GM10248 (cell line): ENCODE measurements at places on chromosomes 13 and 19.

DNA sequence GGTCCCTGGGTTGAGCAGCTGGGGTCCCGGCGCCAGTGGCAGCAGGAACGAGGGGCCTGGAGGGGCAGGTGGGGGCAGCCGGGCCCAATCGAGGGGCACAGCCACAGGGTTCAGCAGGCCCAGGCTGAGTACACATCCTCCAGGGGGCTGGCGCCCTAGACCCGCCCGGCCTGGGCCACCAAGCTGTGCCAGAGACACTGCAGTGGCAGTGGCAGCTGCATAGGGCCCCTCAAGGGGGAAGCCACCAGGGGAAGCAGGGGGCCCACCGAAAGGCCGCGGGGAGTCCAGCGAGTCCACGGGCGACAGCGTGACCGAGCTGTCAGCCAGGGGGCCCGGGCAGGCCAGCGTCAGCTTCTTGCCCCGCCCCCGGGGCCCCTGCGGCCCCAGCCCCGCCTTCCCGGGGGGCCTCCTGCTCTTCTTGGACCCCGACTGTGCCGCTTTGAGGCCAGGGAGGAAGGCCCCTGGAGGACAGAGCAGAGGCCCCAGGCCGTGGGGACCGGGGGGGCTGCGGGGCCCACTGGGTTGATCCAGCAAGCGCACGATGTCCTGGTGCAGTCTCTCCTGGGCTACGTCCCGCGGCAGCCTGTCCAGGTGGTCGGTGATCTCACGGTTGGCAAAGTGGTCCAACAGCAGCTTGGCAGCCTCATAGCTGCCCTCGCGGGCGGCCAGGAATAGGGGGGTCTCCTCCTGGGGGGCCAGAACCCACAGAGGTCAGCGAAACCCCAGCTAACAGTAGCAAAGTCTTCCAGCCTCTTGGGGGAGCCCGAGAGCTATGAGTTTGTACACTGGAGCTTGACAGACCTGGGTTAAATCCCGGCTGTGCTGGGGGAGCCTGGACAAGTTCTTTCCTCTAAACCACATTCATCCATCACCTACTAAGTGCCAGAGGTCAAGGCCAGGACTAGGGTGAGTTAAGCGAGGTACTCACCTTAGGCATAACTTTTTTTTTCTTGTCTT, 39.5 kb downstream of the NOTCH3 start:
- peak; percentile 70 for DNase-seq

- DNase-seq, result no peak
Observed at GRCh38 chr13:24279327-24280110, 29.9 kb upstream of the C1QTNF9 start.

- DNase-seq, result peak; percentile 50
Observed at GRCh38 chr13:26946684-26947343, 186.2 kb upstream of the GPR12 start.

GRCh38 chr13:32624441-32624840, 38.2 kb downstream of the PDS5B start:
- DNase-seq, result no peak

GRCh38 chr19:1085676-1086442, 9.3 kb downstream of the POLR2E start:
- DNase-seq, result no peak

- DNase-seq, result no peak
Observed at GRCh38 chr19:55149078-55150003, at the start of gene TNNT1. TSS of gene TNNT1 (minus strand) at chr19:55149206. CDS start at chr19:55147157, 2,049 bp downstream.
